ENCODE measurements at places on chromosomes 2 and 18.

- DNase-seq, result no peak
Observed at GRCh38 chr2:64930258-64930671, 58.9 kb upstream of the SLC1A4 start.

GRCh38 chr2:240896394-240896793 is 438 bp upstream of the MAB21L4 start:
- no peak for DNase-seq

DNA sequence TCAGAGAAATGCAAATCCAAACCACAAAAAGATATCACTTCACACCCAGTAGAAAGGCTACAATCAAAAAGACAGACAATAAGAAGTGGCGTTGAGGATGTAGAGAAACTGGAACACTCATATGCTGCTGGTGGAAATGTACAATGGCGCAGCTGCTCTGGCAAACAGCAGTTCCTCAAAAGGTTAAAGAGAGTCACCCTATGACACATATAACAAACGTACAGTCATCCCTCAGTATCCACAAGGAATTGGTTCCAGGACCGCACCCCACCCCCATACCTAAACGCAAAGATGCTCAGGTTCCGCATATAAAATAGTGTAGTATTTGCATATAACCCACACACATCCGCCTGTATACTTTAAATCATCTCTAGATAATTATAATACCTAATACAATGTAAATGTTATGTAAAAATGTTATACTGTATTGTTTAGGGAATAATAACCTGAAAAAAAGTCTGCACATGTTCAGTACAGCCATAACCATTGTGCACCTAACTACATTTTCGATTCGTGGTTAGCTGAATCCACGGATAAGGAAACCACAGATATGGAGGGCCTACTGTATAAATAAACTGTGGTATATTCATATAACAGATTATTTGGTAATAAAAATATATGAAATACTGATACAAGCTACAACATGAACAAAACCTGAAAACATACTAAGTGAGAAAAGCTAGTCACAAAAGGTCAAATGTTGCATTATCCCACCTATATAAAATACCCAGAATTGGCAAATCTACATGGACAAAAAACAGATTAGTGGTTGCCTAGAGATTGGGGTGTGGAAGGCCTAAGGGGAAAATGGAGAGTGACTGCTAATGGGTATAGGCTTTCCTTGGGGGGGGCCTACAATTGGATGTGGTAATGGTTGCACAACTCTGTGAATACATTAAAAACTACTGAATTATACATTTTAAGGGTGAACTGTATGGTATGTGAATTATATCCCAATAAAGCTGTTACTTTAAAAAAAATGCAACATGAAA is 37.5 kb downstream of the UXS1 start:
- no peak for DNase-seq

DNA sequence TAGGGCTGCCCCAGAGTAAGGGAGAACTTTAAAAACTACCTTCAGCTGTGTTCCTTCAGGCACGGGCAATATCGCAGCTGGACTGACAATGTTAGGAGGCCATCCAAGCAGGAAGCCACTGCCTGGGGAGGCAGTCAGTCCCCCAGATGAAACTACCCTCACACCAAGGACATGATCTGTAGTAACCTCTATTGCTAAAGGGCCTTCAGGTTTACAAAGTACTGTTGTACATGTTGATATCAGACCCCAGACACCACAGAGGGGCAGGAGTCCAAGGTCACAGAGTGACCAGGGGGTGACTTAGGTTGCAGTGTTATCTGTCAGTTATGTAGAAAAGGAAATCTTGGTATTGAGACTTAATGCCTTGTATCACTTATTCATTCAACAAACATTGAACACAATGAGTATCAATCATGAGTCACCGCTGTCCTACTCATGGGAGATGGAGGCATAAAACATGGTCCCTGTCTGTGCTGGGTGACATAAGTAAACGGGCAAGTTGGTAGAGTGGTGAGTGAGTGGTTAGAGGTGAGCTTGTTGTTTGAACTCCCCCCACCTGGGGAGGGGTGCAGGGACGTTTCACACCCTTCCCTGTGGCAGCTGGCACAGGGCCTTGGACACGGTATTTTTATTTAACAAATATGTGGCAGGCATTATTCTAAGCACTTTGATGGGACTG is 7.1 kb downstream of the CABLES1 start:
- DNase-seq, result no peak

- no peak for DNase-seq
Observed at GRCh38 chr2:232097260-232097659, 135.7 kb downstream of the DIS3L2 start.

- DNase-seq, result no peak
Observed at GRCh38 chr2:235762832-235763598, 269.2 kb downstream of the AGAP1 start.

- DNase-seq, result no peak
Observed at GRCh38 chr2:113209646-113210171, 35.9 kb downstream of the PSD4 start.

DNA sequence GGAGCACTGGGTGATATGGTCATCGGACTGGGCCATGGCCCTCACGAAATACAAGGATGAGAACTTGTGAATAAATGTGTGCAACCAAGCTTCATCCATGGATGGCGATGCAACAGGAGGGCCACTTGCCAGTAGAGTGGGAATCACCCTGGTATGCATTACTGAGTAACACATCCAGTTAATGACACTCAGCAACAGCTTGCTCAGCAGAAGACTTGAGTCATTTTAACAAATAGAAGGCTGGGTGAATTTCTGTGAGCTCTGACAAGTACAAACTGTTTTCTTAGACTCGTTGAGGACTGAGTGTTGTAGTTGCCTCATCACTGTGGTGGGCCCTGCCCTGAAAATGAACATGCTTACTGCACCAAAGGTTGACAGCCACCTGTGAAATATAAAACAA is 221.6 kb downstream of the NCKAP5 start:
- DNase-seq, result no peak

DNA sequence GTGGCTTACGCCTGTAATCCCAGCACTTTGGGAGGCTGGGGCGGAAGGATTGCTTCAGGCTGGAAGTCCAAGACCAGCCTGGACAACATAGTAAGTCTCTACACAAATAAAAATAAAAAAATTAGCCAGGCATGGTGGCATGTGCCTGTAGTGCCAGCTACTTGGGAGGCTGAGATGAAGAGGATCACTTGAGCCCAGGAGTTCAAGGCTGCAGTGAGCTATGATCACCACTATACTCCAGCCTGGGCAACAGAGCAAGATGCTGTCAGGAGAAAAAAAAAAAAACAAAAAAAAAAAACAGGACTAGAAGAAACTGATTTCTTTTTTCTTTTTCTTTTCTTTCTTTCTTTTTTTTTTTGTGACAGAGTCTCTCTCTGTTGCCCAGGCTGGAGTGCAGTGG is 13.6 kb downstream of the SPDYA start:
- DNase-seq, result no peak

- no peak for DNase-seq
Observed at GRCh38 chr2:225616848-225617247, 217.3 kb downstream of the NYAP2 start.

DNA sequence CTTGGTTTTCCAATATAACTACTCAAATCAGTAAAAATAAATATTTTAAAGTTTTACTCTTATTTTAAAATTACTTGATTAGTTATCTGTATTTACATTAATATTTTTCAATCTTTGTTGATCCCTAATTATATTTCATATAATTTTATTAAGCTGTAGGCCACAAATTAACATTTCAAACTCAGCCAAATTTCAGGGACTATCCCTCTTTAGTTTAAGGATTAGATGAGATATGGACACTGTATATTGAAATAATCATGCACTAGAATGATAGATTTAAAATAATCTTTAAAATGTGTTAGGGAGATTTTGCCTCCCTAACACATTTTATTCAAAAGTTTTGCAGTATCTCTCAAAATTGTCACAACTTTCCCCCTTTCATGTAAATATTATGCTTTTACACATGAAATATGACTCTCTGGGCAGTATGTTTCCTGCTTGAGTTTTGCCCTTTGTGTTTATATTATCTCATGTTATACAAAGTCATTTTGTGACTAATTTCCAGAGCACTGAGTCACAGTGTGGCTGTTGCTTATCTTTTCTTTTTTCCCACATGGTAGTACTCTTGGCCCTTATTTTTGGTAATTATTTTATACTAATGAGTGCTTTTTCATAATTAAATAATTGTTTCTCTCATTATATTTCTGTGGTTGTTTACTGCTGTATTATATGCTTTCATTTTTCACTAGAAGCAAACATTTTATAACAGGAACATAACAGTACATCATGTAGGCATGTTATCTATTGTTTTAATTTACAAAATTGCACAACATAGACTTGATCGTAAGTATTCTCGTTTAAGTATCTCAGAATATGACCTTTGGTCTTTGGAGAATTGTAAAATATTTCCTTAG is 1.2 kb downstream of the TFPI start:
- no peak for DNase-seq

- no peak for DNase-seq
Observed at GRCh38 chr2:70381821-70382220, 80.0 kb upstream of the FAM136A start.

- peak; percentile 24 for DNase-seq
Observed at GRCh38 chr2:202870431-202871299, 901 bp downstream of the ICA1L start.

- no peak for DNase-seq
Observed at GRCh38 chr18:37396971-37397720, 168.5 kb downstream of the CELF4 start.

DNA sequence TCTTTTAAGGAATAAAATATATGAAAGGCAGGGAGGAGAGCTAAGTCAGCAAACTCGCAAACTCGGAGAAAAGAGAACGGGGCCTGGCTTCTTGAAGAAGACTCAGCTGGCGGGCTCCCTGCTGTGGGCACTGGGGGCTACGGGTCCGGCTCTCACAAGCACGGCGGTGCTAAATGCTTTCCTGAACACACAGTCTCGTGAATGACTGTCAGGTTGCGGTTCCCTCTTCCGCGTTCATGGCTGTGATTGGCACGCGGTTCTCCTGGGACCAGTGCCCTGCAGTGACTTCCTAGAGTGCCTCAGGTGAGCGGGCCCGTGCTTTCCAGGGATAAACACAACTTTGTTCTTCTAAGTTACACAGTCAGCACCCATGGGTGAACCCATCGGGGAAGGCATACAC is 208.4 kb downstream of the HDAC4 start:
- DNase-seq, result no peak

DNA sequence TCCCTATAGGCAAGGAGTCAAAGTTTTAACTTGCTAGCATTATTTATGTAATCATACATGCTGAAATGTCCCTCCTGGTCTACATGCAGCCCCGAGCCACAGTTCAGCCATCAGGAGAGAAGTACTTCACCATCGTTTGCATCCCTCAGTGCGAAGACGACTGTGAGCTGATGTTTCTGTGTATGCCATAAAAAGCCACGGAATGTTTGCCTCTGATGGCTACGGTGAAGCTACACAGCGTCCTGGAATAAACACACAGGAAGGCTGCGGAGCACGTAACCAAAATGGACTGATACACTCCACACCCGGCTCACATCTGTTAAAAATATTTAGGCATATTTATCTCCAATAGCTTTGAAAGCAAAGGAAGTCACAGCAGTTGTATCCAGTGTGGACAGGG is 4.3 kb upstream of the SALL3 start:
- no peak for DNase-seq

DNA sequence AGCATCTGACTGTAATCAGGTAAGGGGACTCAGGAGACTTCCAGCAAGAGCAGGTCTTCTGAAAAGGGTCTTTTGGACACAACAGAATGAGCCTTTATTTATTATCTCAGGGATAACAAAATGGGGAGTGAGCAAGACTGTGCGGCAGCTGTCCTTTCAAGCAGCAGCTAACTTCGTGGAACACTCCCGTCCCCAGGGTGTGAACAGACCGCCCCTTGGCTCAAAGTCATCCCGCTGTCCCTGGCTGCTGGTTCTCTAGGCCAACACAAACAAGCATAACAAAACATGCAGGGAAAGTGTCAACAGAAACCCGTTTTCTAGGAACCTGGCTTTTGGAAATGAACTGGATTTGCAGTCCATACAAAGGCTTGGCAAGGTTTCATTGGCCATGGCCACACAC is 787.9 kb upstream of the FANCL start:
- DNase-seq, result no peak

DNA sequence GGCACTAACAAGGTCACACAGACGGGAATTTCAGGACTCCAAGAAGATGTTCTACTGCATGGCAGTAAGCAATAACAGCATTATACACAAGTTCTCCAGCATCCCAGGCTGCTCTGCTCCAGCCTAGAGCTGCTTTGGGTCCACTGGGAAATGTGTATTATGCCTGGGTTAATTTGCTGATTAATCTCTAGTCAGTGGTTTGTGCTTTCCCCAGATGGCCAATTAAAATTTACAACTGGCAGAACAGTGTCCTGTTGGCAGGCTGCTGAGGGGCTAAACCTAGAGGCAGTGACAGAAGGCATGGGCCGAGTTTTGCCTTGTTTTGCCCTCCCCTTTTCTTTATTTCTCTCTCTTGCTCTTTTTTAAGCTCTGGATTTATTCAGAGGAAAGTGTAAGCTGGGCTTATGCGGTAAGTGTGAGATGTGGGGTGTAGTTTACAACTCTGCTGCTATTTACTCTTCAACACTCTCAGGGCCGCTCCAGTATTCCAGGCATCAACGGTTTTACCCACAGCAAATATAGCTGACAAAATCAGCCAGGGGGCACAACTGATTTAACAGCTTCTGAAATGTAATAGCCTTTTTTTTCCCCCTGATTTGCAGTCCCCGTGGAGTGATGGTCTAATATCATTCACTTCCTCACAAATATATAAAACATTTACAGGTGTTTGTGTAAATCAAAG is 348.0 kb downstream of the GPD2 start:
- no peak for DNase-seq

DNA sequence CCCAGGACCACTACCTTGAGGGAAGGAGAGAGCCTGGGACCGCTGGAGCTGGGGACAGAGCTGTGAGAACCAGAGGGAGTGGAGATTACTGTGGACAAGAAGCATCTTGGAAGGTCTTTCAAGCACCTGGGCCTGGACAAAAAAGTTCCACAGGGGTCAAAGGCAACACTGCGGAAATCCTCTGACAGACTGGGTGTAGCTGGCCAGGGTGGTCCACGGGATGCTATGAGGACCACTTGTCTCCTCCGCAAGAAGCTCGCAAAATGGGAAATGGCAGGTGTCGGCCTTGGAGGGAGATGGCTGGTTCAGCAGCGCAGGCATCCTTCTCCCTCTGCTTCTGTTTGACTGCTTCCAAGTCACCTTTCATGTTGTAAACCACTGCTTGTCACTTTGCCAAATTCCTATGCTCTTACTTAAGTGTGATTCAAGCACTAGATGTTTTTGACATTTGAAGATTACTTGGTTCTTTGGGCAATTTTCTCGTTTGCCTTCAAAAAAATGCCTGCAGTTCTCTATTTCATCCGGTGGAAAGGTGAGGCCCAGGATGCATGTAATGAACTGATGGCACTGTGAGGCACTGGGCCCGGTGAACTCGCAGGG is 27.7 kb downstream of the KLHL29 start:
- DNase-seq, result no peak

- no peak for DNase-seq
Observed at GRCh38 chr2:167860082-167860481, 387.3 kb downstream of the STK39 start.

GRCh38 chr2:9638532-9638931 is 7.7 kb upstream of the YWHAQ start:
- DNase-seq, result no peak
